ENCODE measurements at places on chromosomes 12 and 14. TPM values are rescaled to one million over a fixed set of nuclear protein-coding genes. Genes with fewer than 3 reads are reported as not detected.

DNA sequence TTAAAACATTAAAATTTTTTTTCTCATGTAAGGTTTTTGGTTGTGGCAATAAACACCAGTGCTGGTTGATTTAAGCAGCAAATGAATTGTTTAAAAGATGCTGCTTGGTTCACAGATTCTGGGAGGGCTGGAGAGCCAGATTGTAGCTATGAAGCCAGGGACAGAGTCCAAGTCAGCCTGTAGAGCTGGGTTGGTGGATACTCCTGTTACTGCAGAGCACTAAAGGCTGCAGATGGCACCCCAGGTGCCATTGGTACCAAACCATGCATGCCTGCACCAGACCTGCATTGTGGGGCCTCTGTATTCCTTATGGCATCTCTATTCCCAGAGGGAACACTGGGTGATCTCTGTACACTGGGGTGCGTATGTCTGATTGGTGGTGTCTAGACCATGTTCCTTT lies 113.3 kb downstream of the SNAPC1 start:
- DNase-seq: no peak

Gene GAS2L3
- not detected for total RNA-seq

DNA sequence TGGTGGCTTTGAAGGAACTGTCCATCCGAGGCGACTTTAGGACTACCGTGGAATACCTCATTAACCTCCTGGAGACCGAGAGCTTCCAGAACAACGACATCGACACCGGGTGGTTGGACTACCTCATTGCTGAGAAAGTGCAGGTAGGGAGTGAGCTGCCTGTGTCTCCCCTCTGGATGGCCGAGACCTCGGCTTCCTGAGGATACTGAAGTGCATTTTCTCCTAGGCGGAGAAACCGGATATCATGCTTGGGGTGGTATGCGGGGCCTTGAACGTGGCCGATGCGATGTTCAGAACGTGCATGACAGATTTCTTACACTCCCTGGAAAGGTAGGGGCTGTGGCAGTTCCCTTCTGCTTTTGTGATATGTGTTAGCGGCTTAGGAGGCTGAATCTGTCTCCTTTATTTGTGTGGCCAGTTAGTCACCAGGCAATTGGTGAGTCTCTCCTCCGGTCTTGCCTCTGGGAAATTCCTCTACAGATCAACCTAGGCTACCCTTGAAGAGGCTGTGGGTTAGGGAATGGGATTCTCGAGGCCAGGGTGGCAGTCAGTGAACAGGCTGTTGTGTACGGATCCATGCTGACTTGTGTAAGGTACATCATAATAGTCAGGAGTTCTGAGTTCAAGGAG lies 75.3 kb downstream of the ACACB start:
- DNase-seq: no peak

DNA sequence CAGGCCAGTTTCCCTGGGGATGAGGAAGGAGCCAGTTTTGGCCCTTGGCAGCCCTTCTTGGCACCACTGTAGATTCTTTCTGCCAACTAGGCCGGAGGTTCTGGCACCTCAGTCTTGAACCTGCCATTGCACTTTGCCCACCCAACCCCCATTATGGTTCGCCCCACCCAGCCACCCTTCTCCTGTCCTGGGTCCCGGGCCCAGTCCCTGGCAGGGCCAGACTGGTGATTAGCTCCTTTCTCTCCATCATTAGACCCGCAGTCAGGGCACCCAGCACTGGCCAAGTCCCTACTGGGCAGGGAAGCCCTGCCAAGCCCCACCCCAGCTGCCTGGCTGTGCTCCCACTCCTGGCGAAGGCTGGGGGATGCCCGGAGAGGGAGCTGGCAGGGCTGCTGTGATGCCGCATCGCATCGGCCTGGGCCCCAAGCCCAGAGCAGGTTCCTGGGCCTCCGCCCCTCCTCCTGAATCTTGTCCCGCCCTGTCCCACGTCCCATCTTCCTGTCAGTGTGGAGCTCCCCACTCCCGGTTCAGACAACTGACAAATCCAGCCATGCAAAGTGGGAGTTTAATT lies 9.8 kb downstream of the FAM222A start:
- DNase-seq: no peak

DNA sequence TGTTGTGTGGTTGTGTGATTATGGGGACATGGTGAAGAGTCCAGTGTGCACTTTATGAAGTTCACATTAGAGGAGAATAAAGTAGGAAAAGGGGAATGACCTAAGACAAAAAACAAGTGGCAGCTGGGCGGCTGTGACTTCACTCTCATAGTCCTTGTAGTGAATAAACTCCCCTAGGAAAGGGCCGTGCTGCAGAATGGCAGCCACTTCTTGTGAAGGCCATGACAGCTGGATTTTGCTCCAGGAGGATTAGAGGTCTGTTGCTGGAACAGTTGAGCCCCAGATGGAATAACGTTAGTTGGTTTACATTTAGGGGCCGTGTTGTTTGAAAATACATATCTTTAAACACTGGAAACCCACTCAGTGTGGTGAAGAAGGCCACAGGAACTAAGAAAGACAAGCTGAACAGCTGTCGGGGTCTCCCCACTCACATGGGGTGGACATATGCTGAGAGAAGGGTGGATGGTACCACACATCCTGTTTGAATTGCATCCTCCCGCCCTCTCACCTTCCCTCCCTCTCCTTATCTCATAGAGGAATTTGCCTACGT lies 276.9 kb downstream of the CACNA1C start:
- no peak for DNase-seq

Measured in naive thymus-derived CD8-positive, alpha-beta T cell (primary cell).